ENCODE measurements at places on chromosomes 7 and 10.

DNA sequence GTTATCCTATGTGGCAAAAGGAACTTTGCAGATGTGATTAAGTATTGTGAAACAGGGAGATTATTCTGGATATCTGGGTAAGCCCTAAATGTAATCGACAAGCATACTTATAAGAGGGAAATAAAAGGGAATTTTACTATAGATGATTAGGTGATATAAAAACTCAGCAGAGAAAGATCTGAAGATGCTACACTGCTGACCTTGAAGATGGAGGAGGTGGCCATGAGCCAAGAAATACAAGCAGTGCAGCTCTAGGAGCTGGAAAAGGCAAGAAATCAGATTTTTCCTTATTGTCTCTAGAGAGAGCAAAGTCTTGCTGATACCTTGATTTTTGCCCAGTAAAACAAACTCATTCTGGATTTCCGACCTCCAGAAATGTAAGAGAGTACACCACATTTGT lies 67.7 kb downstream of the BRAF start:
- no peak for DNase-seq

GRCh38 chr7:21568762-21569161 lies 25.9 kb downstream of the DNAH11 start:
- no peak for DNase-seq

DNA sequence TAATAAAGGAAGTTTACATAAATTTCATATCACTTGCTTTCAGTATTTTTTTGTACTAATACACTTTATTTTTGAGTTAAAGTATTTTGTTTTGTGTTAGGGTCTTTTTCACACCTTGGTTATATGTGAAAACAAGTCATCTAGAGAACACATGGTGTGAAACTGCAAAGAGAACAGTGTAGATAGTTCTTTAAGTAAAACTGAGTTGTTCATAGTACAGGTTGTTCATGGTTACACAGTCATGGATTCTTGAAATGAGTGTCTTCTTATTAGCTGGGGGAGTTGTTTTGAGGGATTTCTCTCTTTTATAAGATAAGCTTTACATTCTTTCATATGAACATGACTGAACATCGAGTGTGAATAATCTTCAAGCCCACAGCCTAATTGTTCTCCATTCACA lies 244.2 kb downstream of the THSD7A start:
- no peak for DNase-seq

DNA sequence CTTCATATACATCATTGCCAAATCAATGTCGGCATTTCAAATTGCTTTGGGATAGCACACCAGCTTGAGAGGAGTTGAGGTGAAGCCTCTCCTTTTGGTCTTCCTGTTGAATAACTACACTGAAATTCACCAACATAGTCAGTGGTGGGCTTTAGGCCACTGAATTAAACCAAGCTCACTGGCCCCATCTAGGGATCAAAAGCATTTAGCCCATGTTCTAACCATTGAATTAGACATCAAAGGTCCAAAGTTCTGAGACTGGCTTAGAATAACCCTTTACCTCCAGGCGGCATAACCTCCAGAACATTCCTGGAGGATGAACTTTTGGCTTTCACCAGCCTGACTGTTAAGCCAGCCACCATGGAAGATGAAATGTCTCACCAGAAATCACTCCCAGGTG lies 54.6 kb downstream of the BPGM start:
- no peak for DNase-seq

GRCh38 chr7:102082693-102083368 lies 203.8 kb upstream of the SH2B2 start:
- no peak for DNase-seq
